Natural killer cell (primary cell): ENCODE measurements at places on chromosomes 11 and 22.

GRCh38 chr22:41361716-41362310 lies 19.9 kb upstream of the TEF start:
- no peak for DNase-seq

- DNase-seq, result no peak
Measured at GRCh38 chr11:99513368-99513767, 492.6 kb downstream of the CNTN5 start.

DNA sequence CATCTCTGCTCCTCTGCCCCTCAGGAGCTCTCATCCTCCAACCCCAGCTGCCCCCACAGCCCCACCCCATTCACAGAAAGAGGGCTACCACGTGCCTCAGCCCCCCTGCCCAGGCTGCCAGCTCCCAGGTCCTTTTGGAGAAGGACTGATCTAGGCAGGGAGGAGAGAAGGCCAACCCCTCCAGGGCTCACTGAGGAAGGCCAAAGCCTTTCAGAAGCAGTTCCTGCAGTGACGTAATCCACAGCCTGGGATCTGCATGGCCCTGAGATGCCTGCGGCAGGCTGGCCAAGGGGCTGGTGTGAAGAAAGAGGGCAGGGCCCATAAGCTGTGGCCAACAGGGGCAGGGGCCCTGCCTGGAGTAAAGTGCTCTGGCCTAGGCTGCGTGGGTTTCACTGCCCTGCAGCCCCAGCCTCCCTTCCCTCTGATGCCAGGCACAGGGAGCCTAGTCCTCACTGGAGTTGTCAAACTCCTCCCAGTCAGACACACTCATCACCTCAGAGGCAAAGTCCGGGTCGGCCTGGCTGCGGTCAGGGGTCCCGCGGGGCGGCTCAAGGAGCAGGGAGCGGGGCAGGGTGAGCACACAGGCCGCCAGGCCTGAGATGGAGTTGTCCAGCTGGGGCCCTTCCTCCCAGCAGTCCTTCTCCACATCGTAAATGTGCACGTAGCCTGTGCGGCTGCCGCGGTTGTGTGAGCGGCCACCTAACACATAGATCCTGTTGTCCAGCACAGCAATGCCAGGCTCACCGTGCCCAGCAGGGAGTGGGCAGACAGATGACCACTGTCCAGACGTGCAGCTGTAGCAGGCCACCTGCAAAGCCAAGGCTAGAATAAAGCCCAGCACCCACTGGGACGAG lies 4.2 kb upstream of the SCARF2 start:
- DNase-seq, result no peak

DNA sequence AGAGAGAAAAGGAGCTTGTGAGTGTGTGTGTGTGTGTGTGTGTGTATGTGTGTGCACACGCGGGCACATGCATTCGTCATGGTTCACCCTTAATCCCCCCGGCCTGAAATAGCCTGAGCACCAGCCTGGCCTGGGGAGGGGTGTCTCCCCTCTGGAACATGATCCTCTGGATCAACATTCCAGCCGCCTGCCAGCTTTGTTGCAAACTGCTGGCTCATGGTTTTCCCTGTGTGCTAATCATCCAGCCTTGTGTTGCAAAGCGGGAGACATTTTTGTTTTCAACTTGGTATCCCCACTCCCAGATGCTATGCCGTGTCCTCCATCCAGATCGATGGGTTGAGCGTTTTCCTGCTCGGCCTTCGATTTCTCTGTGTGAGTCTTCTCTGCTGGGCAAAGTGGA lies 94.3 kb downstream of the FEZ1 start:
- no peak for DNase-seq

GRCh38 chr11:113690619-113691569 lies 15.2 kb downstream of the TMPRSS5 start:
- DNase-seq, result peak; percentile 10

GRCh38 chr22:40055143-40055883 lies 60.6 kb downstream of the FAM83F start:
- peak; percentile 72 for DNase-seq

- DNase-seq, result no peak
Measured at GRCh38 chr11:78069465-78069864, 5.8 kb downstream of the THRSP start.

DNA sequence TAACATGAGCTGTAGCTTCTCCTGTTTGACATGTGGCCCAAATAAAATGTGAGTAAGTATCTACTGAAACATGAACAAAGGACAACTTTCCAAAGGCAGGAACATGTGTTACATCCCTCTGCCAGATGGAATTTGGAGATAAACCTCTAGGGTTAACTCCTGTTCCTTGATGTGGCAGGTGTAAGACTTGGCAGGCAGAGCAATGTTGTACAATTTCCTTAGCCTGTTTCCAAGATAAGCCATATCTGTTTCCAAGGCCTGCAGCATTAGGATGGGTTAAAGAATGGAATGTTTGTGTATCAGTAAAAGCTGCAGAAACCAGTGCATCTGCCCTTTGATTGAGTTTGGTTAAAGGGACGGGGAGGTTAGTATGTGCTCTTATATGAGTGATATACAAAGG lies 8.8 kb upstream of the DNAJB13 start:
- no peak for DNase-seq

DNA sequence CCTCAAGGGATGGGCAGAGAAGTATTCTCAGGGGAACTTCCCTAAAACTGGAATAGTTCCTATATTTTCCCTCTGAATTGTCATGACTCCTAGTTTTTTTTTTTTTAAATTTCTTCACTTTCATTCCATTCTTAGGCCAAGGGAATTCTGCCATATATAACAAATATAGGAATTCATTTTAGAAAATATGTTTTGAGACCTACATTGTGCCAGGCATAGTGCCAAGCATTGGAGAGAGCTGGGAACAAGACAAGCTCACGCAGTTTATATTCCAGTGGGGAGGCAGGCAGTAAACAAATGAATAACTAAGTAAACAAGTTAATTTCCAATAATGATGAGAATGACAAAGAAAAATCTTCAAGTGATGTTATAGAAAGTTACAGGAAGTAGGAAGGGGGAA lies 2.6 kb upstream of the NPTXR start:
- no peak for DNase-seq

DNA sequence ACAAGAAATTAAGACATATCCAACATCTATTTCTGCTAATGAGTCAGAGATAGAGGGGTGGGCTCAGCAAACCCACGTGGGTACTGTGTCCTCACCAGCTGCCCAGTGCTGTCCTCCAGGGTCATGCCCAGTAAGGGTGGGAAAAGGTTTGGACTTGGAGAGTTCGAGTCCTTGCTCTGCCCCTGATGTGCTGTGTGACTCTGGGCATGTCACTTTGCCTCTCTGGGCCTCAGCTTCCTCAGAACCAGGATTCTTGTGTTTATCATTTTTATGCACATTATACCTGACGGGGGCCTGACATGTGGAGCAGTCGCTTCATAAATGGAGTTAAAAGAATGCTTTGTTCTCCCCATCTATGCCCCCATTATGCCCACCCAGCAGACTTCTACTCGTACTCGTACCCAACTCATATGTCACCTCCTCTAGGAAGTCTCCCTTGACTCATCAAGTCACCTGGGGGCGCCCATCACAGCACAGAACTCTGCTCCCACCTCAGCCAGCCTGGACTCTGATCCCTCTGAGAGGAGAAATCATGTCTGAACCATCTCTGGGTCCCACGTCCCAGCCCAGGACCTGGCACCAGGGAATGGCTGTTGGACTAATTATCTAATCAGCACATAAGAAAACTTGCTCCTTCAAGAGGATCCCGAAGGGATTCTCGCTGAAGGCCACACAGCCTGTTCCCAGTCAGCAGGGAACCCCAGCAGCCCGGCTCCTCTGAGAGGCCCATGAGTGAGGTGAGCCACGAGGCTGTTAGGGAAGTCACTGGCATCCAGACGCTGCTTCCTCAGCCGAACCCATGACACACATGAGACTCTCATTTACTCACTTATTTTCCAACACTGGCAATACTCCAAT lies 38.7 kb upstream of the TSKU start:
- no peak for DNase-seq

- DNase-seq, result peak; percentile 59
Measured at GRCh38 chr11:73288873-73289707, 17.0 kb downstream of the P2RY6 start.
